Naive thymus-derived CD8-positive, alpha-beta T cell (primary cell): ENCODE measurements at places on chromosomes 7 and 10.

GRCh38 chr10:133249094-133249780 is 11.6 kb downstream of the VENTX start:
- no peak for DNase-seq

DNA sequence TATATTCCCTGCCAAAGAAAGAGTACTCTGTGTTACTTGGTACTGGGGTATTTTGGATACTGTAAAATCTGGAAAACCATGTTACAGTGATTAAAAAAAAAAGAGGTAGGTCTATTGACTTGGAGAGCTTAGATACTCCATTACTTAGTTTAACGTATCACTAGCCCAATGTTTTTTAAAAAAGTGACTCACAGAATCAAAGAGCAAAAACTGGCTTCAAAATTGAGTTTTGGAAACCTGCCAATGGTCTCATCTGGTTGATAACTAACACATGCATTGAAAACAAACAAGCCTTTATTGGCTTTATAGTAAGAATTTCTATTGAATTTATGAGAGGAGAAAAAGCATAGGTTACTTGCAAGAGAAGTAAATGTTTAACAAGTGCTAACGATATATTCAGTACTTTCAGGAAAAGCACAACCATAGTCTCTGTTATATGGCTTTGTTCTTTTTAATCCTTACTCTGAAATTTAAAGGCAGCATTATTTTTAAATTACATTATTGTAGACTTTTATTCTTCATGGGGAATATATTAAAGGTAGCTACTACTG is 563.3 kb upstream of the SORCS1 start:
- DNase-seq = no peak

DNA sequence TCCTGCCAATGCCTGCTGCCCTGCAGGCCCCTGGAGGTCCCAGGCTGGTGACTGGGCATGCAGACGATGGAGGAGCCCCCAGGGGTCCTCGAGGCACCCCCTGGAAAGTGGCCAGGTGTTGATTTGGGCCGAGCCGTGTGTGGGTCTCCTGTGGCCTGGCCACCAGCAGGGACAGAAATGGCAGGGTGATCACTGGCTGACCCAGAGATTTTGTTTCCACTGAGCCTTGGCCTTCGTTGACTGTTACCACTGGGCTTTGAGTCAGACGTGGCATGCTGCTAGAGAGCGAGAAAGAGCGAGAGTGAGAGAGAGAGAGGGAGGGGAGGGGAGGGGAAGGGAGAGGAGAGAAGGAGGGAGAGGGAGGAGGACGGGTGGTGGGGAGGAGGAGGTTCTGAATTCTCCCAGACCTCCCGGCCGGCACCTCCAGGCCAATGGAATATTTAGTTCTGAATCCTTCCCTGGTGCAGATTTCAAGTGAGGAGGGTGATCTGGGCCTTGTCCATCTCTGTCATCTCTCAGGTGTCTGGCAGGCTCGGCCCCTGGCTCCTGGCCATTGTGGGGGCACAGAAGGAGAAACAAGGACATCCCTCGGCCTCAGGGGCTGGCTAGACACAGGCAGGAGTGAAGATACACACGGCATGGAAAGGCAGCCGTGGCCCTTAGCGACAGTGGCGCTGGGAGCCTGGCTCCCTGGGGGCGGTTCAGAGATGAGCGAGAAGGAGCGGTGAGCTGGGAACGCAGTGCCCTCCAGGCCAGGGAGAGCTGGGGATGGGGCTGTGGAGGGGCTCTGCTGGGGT is 58.2 kb downstream of the GLRX3 start:
- DNase-seq = no peak

DNA sequence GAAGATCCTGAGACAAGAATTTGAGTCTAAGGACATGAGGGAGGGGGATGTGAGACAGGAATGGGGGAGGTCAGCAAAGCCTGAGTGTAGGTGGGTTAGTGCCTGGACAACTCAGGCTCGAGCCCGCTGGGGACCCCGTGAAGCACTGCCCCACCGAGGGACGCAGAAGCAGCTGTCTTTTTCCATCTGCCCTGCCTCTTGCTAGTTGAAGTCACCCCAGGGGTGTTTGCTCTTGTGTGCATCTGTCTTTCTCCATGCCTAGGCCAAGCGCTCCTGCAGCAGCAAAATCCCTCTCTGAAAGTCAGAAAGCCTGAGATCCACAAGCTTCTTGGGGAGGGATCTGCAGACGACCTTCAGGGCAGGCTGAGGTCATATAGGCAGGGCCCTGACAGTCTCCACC is 79.0 kb upstream of the CELF2 start:
- DNase-seq = no peak

- no peak for DNase-seq
Observed at GRCh38 chr7:17472518-17472917, 174.1 kb downstream of the AHR start.

- no peak for DNase-seq
Observed at GRCh38 chr7:131100357-131101054, 227.2 kb upstream of the MKLN1 start.

GRCh38 chr10:31124852-31125251 is 93.2 kb upstream of the ZNF438 start:
- no peak for DNase-seq

GRCh38 chr7:19621740-19622139 is 87.1 kb downstream of the POLR1F start:
- DNase-seq = no peak

GRCh38 chr10:69389827-69390490 is 26.8 kb downstream of the TACR2 start:
- no peak for DNase-seq

DNA sequence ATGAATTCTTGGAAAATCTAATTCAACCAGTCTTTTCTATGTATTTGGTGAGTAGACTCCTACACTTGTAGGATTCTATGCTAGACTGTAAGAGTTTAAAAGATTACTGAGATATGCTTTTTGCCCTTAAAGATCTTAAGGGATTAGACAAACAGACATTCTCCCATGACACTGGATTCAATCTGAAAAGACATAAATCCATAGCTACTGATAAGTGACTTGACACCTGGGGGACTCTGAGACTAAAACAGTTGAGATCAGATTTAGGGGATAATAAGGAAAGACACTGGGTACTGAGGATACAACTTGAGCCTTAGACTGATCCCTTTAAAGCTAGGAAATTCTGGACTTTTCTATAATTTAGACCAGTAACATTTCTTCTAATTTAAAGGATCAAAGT is 1233.4 kb downstream of the XPNPEP1 start:
- no peak for DNase-seq

GRCh38 chr10:51046654-51047053 is 27.6 kb upstream of the PRKG1 start:
- no peak for DNase-seq

GRCh38 chr7:103879928-103880600 is 109.4 kb downstream of the RELN start:
- no peak for DNase-seq

DNA sequence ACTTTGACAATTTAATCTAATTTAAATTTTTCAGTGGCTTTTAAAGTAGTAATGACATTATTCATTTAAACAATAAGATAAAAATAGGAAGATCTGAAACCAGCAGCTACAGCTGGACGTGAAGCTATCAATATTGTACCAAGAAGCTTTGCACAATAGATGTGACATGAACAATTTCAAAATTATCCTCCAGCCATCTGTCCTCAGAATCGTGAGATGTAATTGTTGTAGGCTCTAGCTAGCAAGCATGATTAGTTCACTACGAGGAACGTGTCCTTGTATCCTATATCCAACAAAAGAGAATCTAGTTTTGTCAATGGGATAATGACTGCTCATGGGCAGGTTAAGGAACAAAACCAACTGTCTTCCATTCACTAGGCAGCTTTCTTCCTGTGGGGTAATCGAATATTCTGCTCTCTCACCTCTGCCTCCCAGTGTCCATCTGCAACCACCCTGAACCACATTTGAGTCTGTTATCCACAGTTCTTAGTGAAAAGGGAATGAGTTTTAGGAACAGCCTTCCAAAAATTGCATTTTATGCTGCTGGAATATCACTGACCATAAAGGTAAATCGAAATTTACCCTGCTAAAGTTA is 247.3 kb downstream of the PARD3 start:
- DNase-seq = no peak

- DNase-seq = no peak
Observed at GRCh38 chr7:50197549-50197948, 104.5 kb upstream of the ZPBP start.

- DNase-seq = no peak
Observed at GRCh38 chr7:31065840-31066239, 13.7 kb downstream of the ADCYAP1R1 start.

DNA sequence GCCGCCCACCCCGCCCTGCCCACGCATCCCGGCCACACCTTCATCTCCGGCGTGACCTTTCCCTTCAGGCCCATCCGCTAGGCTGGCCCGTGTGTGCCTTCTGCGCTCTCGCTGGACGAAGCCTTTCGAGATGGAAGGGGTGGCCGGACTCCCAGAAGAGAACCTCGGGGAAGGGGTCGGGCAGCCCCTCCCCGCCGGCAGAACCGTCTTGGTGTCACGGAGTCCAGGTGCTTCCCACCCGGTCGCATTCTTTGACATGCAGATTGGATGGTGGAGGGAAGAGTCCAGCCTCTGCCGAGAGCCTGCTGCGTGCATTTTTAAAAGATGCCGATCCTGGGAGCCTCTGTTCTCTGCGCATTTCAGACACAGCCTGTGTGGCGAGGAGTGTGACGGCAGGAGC is 7.3 kb upstream of the ZNF853 start:
- no peak for DNase-seq

DNA sequence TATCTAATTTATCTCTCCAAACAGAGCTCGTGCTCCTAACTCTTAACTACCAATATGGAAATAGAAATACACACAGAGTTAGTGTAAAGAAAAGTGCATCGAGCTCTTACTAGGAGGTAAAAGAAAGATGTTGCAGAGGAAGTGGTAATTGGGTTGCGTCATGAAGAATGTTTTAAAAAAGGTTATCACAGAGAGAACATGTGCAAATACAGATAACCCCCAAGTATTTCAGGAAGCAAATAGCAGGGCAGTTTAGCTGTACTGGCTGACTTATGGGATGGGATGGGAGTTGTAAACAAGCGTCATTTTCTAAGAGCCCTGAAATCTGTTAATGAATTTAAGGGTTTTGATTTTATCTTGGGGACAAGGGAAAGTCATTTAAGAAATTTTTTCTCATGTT is 153.9 kb downstream of the AGMO start:
- no peak for DNase-seq

DNA sequence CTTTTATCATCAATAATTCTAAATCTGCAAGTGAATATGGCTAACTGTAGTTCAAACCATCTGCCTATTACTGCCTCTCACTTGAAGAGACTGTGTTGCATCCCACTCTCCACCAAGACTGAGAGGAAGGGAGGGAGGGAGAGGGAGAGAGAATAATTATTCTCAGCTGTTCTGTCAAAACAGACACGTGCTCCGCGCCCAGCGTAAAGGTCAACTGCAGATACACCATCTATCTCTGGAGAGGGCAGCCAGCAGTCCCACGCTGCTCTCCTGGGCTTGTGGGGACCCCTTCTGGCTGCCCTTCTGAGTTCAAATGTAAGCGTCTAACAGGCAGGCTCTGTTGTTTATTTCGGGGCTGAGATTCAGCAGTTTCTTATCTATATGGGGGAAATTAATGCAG is 625.5 kb upstream of the GALNT17 start:
- DNase-seq = peak; percentile 9

DNA sequence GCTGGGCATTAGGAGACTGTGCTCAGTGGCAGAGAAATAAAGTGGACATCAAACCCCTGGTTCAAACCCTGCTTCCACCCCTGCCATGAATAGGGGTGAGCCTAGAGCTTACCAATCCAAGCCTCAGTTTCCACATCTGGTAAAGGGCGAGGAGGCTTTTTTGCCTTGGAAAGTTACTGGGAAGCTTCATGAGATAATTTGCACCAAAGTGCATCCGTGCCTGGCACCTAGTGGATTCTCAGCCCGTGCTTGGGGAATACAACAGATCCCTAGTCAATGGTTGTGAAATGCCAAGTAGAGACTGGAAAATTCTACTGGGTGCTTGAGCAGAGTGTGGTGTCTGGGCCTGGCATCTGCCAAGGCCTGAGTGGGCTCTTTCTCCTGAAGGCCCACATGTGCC is 158.7 kb upstream of the ZMIZ1 start:
- DNase-seq = no peak

DNA sequence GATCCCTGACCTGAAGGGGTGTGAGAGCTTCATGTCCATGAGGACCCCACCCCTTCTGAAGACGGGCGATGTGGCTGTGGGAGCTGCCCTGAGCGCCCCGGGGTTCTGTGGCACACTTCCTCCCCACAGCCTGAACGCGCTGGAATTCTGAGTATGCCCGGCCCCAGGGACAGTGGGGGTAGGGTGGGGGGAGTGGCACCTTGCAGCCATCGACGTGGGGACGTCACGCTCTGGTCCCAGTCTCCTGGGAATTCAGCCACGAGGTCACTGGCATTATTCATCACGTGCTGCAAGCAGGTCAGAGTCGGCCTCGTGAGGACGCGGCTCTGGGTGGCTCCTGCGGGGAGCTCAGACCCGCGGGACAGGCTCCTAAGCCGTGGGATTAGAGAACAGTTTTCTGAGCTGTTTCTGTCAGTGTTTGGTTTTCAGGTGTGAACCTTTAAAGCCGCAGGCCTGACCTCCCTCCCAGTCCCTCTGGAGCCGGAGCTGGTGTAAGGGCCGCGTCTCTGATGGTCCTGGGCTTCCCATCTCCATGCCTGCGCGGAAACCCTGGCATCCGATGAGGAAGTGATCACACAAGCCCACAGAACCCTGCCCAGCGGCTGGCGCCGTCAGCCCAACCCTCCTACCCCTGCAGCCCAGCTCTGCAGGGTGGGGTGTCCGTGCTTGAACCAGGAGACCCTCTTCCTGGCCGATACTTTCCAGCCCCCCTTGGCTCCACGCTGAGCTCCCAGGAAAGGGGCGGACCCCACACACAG is 16.1 kb downstream of the GPR146 start:
- DNase-seq = no peak

DNA sequence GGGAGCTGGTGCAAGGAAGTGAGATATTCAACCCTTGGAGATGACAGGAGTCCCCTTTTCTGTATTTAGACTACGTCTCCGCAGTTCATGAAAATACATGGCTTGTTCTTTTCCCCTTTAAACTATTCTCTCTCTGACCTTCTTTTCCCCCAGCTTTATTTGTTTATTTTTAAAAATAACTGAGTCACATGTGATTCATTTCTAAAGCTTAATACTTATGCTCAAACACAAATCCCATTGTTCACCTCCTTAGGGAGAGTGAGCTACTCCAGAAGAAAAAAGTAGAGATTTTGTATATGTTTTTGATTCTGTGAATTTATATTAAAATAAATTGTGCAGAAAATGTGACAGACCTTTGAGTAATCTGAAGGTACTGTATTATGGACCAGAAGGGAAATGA is 35.9 kb upstream of the FZD1 start:
- no peak for DNase-seq

GRCh38 chr10:123530166-123530870 is 135.8 kb upstream of the GPR26 start:
- no peak for DNase-seq
